Stimulated activated naive CD4-positive, alpha-beta T cell (primary cell): ENCODE measurements at places on chromosomes 6 and 20.
A peak's percentile ranks its signal among the peaks of the same experiment; 100 is the strongest.

GRCh38 chr20:52313341-52313963 is 121.9 kb upstream of the ZFP64 start:
- no peak for DNase-seq

DNA sequence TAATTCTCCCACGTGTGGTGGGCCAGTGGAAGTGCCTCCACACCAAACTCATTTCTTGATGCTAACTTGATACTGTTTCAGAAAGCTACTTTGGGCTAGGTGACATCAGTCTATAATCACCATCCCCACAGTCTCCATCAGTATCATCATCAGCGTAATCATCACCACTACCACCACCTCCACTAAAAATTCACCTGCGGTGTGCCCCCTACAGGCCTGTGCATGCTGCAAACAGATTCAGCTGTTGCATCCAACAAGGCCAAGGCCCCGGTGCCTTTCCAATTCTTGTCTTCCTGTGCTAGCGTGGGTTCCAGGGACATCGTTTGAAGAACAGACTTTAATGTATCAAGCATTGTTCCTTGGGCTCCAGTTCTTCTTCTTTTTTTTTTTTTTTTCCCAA is 201.3 kb upstream of the EXOC2 start:
- no peak for DNase-seq

- DNase-seq: no peak
Observed at GRCh38 chr20:47421076-47421475, 64.6 kb upstream of the ZMYND8 start.

DNA sequence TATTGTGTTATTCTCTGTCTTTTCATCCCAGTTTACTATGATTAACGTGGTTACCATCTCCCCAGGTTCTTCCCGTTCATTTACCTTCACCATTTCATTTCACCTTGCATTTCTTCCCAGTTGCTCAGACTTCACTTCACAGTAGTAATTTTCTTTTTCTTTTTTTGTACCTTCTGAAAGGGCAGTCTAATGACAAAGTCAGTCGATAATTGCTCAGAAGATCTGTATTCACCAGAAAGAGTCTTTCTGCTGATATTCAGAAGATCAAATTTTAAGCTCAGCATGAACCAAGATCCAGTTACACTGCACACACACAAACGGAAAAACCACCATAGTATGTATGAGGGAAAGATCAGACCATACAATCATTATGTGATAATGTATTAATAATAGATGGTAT is 265.5 kb downstream of the ADGB start:
- no peak for DNase-seq

DNA sequence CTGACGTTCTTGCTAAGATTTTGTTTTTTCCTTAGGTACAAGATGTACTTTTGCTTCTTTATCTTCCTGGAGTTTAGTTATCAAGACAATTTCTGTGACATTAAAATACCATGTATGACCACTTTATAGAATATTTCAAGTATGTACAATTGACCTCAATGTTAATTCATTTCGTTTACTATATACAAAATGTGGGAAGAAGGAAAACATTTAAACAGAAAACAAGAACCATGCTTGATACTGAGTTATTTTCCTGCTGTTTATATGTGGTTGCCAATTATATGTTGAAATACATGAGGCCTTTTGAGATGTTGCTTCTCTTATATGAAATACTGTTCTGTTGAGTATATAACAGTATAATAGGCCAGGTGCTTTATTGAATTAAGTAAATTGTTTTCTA is 184.3 kb downstream of the JARID2 start:
- no peak for DNase-seq

- DNase-seq: no peak
Observed at GRCh38 chr6:111291336-111292259, 191.4 kb downstream of the REV3L start.

GRCh38 chr6:132369526-132369925 is 31.7 kb downstream of the MOXD1 start:
- no peak for DNase-seq

DNA sequence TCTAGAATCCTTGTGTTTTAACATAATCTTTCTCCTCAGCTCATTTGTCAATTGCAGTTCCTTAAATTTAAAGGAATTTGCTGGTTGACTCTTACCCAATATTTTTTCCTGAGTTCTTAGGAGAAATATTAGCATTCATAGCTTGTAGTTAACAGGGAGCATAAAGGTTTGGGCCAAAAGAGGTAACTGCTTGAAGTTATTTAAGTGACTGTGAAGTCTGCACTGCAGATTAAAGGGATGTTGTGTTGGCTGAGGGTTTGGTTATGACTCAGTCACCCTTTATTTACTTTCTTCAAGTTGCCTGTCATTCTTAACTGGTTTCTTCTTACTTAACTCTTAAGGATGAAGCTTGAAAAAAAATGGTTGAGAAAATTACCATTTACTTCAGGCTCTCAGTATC is 220.3 kb upstream of the LAMP5 start:
- DNase-seq: no peak

GRCh38 chr6:133978896-133979240 is 25.8 kb downstream of the TBPL1 start:
- no peak for DNase-seq

GRCh38 chr20:33372993-33373441 is 28.3 kb downstream of the CDK5RAP1 start:
- DNase-seq: no peak

GRCh38 chr20:62861726-62862336 is at the start of gene TCFL5:
Gene TCFL5 (minus strand): TSS chr20:62861822. CDS start chr20:62861670, 152 bp downstream.
- DNase-seq: peak; percentile 94

DNA sequence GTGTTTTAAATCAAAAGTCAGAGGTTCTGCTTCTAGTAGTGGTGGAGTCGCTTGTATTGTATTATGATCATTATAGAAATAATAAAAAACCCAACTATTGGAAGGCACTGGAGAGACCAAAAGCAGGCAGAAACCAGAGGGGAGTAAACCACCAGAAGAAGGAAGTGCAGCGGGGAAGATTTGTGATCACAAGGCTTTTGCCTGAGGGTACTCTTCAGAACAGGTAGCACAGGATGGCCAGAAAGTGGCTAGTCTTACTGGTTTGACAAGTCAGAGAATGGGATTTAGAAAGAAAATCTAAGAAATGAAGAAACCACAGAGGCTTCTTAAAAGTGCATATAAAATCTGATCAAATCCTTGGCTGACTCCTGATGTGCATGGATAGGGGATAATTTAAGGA is 24.0 kb downstream of the MAPK13 start:
- DNase-seq: no peak

GRCh38 chr6:26349964-26350857 is 14.8 kb upstream of the BTN3A2 start:
- DNase-seq: no peak

GRCh38 chr20:2301164-2301622 is 5.4 kb downstream of the TGM3 start:
- no peak for DNase-seq

GRCh38 chr6:167129159-167129558 is 6.3 kb downstream of the CCR6 start:
- no peak for DNase-seq

- peak; percentile 27 for DNase-seq
Observed at GRCh38 chr20:45097485-45098102, 3.3 kb downstream of the KCNS1 start.

DNA sequence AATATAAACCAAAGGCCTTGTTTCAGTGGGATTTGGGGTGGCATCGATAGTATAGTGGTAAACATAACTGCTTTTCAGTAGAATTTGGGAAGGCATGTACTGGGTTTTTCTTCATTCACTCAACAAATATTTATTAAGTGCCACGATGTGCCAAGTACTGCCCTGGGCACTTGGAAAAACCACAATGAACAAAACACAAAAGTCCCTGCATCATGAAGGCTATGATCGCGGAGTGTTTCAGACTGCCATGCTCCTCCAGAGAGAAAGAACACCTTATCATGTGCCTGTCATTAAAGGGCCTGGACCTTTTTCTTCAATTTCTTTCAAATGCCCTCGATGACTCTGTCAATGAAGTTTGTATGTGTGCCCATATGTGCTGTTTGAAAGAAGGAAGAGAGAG is 59.2 kb upstream of the CEP85L start:
- DNase-seq: peak; percentile 29

- DNase-seq: no peak
Observed at GRCh38 chr20:18851629-18852028, 38.0 kb downstream of the SCP2D1 start.

DNA sequence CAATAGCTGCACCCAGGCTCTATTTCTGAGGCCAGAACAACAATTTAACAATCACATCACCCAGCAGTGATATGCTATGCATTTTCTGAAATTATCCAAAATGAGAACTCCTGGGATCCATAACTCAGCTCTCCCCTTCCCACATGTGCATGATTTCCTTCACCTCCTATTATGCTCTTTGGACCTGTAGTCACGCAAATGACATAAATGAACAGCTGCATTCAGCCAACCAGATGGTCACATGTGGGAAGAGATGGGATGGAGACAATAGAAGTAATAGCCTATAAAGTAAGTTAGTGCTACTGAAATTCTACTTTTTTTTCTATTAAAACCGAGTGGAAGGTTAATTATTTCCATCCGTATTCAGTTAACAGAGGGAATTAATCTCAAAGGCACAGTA is 662.1 kb upstream of the ID4 start:
- no peak for DNase-seq

DNA sequence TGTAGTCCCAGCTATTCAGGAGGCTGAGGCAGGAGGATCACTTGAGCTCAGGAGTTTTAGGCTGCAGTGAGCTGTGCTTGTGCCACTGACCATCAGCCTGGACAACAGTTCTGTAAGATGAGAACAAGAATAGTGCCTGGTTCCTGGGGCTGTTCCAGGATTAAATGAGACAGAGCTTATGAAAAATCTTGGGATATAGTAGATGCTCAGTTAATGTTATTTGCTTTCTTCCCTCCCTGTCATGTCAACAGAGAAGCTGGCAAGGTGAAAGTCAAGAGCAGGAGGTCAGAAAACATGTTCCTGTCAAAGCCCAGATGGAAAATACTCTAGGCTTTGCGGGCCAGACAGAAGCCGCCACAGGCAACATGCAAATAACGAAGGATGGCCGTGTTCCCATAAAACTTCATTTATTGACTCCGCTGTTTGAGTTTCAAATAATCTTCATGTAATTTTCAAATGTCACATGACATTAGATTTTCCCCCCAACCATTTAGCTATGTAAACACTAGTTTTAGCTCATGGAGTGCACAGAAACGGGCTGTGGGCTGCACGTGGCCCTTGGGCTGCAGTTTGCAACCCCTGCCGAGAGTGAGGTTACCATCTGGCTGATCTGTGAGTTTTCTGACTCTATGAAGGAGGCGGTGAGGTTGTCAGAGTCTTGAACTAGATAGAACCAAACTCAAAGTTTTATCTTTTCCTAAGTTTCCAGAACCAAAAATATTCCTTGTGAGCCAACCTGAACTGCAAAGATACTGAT is 63.4 kb upstream of the PMEPA1 start:
- DNase-seq: no peak

DNA sequence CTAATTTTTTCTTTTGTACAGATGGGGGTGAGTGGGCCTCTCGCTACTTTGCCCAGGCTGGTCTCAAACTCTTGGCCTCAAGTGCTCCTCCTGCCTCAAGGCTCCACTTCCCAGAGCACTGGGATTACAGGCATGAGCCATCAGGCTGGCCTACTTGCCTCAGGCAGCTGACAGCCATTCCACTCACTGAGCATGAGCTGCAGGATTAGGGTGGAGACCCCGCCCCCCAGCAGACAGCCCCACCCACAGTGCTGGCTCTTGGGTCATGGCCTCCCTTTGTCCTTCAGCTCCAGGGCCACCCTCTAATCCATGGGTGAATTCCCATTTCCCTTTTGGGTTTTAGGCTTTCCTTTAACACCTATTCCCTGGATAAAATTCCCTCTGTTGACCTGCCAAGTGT is 82.1 kb downstream of the BFSP1 start:
- DNase-seq: no peak

DNA sequence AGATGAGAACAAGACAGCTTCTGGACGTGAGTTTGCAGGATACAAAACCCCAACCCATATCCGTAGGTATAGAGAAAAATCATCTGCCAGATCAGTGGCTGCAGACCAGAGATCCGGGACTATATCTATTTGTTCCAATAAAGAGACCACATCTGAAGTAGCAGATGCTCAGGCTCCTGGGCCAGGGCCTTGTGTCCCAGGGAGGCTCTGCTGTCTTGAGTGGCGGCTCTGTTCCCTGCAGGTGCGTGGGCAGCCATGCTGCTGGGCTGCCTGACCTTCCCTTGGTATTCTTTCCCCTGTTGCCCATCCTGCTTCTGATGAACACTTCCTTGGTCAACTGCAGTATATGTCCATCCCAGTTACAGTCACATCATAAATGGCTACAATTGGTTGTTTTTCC is 34.9 kb downstream of the ERMARD start:
- DNase-seq: no peak

- no peak for DNase-seq
Observed at GRCh38 chr6:81933608-81934051, 181.1 kb upstream of the TENT5A start.

DNA sequence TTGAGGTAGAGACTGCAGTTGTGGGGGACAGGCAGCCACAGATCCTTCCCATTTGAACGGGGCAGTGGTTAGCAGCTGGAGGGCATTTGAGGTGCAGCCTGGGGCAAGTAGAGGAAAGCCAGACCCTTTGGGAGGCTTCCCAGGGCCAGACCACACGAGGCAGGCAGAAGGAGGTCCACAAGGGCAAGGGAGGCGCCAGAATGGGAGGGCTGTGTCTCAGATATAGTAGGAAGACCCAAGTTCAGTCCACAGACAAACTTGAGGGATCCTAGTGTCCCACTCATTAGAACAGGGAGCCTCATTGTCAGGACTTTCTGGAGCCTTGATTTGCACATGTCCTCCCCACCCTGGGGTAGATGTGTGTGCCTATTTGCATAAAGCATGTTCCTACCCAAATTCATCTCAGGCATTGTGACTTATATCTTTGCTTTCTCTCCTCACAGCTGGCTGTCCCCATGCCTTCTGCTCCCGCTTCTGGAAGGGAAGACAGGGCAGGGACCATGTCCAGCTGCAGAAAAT is 166.0 kb downstream of the VEGFA start:
- DNase-seq: no peak

DNA sequence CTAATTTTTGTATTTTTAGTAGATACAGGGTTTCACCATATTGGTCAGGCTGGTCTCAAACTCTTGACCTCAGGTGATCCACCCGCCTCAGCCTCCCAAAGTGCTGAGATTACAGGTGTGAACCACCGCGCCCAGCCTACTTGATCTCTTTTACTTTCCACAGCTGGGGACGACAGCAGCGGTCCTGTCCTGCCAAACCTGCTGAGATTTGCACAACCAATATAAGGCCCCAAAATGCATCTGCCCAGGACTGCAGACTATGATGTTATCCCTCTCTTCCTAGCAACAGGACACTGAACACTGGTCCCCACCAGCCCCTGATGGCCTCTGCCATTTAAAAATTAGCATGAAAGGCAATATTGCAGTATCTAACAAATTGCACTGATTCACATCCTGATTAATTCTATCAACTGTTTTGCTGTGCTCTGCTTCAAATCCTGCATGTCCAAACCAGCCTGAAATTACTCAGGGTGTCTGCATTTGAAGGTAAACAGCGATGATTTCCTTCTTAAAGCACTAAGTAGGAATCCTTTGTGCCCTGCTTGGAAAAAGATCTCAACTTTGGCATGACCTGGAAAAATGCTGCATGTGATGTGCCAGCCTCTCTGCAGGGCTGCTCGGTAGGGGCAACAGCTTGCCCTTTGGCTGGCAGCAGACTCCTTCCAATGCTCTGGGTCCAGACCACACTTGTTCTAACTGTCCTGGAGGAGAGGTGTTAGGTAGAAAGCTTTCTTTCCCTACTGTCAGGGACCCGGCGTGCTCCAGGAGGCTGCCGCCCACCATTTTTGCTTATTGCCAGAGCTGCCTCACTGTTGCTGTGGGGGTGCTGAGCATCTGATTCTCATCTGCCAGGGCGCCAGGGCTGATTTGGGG is 27.4 kb upstream of the PXDC1 start:
- DNase-seq: no peak

GRCh38 chr6:43119482-43119881 is 43.4 kb downstream of the PTK7 start:
- no peak for DNase-seq
